H1 (cell line): ENCODE measurements at places on chromosomes 2 and 18. TPM values are rescaled to one million over a fixed set of nuclear protein-coding genes. Genes with fewer than 3 reads are reported as not detected.

DNA sequence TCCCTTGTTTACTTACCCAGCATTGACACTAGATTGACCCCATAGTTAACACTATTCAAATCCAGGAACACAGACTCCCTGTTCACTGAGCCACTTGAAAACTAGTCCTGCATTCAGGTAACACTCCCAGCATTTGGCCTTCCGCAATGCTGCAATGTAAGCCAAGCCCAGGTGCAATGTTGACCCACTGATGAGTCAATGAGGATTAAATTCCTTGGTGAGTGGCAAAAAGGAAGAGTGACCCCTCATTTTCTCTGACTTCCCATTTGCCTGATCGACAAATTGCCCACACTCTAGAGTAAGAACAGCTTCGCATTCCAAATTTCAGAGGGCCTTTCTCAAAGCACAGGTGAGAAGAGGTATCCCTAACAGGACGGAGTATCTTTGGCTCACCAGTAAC is 251.9 kb downstream of the FBXO15 start:
- no peak for DNase-seq

Gene RGPD3
- total RNA-seq = 0.17 TPM in 1 of 2 replicates, not detected in the other

GRCh38 chr2:44716131-44716530 is 225.4 kb upstream of the SIX3 start:
- DNase-seq = no peak

DNA sequence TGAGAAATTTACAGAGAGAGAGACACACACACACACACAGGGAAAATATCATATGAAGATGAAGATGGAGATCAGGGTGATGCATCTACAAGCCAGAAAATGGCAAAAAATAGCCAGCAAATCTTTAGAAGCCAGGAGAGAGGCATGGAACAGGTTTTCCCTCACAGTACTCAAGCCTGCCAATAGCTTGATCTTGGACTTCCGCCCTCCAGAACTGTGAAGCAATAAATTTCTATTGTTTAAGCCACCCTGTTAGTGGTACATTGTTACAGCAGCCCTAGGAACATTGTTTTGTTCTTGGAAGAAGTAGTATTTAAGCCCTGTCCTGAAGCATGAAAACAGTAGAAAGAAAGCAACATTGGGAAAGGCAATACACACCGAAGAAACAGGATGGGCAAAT is 292.0 kb upstream of the LRP1B start:
- no peak for DNase-seq

Gene PAX3
- not detected in 2 replicates for total RNA-seq

Gene GALR1
- total RNA-seq = 0.98 and 1.6 TPM in 2 replicates

GRCh38 chr18:29191263-29191662 is 1014.3 kb upstream of the CDH2 start:
- DNase-seq = no peak
